H1 (cell line): ENCODE measurements at places on chromosomes 1 and 21.

DNA sequence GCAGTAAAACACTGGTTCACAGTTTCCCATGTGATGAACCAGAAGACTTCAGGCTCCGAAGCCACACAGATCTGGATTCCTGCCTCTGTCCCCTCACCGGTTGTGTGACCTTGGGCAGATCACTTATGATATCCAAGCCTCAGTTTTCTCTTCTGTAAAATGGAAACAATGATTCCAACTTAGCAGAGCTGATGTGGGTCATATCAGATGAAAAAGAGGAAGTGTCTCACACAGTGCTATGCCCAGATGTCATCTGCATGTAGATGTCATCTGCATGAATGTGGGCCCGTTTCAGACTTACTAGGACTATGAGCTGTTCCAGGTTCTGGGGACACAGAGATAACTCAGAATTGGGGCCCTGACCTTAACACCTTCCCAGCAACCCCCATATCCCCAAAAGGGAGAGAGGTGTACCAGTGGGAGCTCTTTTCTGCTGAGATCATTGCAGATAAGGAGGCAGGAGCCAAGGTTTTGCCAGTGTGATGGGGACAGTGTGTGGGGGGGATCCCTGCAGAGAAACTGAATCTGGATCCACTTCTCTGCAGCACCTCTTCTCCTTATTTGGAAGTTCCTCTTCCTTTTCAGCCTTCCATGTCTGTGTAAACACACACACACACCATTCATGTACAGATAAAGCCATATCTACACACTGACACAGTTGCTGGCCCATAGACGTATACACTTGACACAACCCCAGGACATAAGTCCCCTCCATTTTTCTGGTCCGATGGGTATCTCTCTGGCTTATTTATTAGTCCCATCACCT is 5.0 kb upstream of the ADGRB2 start:
- DNase-seq, result no peak

- DNase-seq, result no peak
These were observed at the start of gene PODN for GRCh38 chr1:53061859-53062707. Gene PODN (plus strand): TSS chr1:53062213. CDS start chr1:53069856, 7,643 bp downstream.

DNA sequence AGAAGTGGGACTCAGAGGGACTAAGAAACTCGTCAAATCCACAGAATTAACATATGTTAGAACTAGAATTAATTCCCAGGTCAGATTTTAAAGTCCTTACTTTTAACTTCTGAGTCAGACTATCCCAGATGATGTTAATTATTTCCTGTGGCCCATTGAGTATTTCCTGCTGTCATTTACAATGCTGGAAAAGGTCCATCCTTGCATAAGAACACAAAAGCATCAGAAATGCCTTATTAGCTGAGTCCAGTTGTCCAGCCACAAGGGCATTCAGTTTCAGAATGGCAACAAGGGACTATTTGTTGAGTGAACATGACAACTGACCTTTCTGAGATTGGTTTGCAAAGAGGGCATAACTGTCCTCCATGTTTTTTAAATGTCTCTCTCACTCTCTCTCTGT is 16.5 kb upstream of the HIVEP3 start:
- DNase-seq, result no peak

DNA sequence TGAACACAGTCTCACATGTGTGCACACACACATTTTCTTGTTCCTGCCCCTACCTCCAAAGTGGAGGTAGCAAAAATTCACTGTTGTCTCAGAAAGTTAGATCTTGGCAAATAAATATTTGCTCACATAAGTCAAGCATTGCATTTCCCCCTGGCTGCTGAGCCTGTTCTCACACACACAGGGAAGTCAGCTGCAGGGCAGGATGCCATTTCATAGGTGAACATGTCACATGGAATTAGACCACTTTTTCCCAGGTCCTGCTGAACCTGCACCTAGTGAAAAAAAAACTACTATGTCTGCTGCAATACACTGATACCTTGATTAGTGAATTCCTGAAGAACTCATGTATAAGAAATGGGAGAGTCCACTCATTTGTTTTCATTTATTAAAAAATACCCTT is 5.3 kb upstream of the CD55 start:
- no peak for DNase-seq

DNA sequence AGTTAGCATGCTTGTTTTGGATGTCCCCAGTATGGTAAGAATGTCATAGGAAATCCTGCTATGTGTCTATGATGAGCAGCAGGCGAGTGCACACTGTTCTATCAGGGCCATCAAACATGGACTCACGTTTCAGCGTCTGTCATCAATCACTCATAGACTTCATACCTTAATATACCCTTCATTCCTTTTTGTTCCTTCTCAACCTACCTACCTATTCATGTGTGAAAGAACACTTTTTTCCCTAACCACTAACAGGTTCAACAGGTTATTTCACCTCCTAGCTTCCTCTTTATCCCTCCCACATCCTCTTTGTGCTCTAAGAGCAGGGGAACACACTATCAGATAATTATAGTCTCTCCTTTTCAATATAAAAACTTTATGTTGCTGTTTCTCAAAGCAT is 300.6 kb downstream of the TM2D1 start:
- DNase-seq, result no peak

GRCh38 chr1:66938613-66939012 is 13.8 kb downstream of the MIER1 start:
- DNase-seq, result no peak

- no peak for DNase-seq
These were observed 18.1 kb upstream of the USP24 start for GRCh38 chr1:55233145-55233777.

GRCh38 chr1:3069491-3070308 is 697 bp downstream of the PRDM16 start:
- DNase-seq, result peak; percentile 67

GRCh38 chr1:87204441-87204840 is 124.2 kb upstream of the LMO4 start:
- DNase-seq, result no peak

DNA sequence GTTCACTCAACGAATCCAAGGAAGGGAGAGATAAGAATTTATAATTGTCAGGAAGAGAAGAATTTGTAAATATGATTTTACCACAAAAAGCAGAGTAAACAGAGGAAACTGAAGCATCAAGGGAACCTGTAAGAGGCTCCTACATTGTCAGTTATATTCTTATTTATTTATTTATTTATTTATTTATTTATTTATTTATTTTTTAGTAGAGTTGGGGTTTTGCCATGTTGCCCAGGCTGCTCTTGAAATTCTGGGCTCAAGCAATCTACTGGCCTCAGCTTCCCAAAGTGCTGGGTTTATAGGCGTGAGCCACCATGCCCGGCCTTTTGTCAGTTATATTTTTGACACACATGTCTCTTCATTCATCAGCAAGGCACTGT is 47.1 kb downstream of the FCRL3 start:
- DNase-seq, result no peak

- DNase-seq, result no peak
These were observed 95.8 kb downstream of the PRKAB2 start for GRCh38 chr1:147076442-147076841.
